ENCODE measurements at places on chromosomes 3 and 15.

DNA sequence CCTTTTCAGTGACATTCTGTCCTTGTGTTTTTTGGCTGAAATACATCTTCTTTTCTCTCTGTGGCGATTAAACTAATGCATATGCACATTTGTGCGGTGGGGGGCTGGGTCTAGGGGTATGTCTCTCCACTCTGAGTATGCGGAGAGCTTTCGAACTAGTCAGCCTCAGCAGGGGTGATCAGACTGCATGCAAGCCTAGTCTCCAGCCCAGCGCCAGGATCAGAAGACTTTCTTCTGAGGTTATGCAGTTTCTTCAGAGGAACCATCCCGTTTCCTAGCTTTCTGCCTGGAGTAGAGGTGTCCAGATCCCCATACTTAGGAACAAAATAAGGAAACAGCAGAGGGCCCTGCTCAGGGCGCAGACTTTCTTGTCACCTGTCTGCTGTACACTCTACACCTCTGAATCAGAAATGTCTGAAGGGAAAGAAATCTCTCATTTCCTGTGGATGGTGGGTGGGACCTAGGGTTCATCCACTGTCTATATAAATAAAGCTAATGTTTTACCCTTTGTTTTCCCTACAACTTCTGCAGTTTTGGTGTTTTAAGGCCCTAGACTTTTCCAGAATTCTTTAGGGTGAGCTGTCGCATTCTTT lies 230.4 kb downstream of the ABHD5 start:
- DNase-seq: no peak

DNA sequence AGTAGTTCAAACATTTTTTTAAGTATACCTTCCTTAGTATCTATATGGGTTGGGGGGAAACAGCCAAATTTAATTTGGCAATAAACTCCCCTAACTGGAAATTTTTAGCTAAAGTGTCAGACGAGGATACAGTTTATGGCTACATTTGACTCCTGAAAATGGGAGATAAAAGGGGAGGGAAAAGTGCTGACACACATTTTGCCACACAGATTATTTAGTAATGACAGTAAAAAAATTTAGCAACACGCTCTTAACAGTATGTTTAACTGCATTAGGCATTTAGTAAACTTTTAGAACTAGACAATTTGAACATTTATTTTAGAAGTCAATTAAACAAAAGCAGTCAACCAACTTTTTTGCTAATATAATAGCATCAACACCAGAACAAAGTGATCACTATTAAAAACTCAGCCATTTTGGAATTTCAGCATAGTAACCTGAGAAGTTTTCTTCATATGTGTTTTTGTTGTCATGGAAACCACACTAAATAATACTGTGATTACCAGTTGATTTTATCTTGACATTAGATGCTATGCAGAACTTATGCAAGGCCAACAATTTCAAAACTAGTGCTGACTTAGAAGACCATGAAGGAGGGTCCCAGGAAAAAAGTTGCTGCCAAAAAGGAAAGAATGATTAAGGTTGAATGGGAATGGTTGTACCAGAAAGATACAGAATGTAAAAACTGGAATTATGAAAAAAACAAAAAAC lies 47.0 kb upstream of the TFG start:
- DNase-seq: no peak

GRCh38 chr15:68650901-68651709 lies 72.3 kb downstream of the CORO2B start:
- DNase-seq: no peak

GRCh38 chr15:51971032-51971374 lies 575 bp downstream of the LEO1 start:
- DNase-seq: no peak

- no peak for DNase-seq
These were observed 375.9 kb upstream of the NAALADL2 start for GRCh38 chr3:174483254-174483653.
